ENCODE measurements at places on chromosomes 4 and X.

DNA sequence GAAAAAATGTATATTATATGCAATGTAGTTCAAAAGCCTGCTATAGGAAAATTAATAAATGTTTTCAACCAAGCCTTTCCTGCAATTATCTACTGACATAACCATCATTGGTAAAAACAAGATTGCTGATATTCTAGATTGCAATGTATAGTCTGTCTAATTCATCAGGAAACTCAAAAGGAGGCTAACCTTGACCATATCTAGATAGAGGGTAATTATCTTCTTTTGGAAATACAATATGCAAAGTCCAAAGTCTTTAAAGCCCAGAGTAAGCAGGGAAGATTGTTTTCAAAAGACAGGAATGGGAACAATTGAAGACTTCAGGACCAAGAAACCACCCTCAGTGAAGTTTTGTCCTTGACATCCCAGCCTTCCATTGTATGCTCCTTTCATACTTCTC lies 123.1 kb upstream of the GLRA2 start:
- no peak for DNase-seq

DNA sequence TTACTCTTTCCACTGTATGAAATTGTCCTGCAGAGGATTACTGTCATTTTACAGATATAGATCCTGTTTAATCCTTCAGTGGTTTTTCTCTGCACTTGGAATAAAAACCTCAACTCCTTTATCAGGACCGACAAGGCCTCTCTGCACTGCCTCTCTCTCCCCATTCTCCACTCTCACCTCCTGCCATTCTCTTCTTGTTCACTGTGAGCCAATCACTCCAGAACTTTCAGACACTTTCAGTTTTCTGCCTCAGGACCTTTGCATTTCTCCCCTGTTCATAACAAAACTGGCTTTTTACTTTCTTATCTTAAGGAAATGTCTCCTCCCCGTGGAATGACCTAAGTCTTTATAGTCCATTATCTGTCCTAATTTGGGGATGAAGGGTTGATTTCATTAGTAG lies 137.3 kb downstream of the ELOVL6 start:
- no peak for DNase-seq

DNA sequence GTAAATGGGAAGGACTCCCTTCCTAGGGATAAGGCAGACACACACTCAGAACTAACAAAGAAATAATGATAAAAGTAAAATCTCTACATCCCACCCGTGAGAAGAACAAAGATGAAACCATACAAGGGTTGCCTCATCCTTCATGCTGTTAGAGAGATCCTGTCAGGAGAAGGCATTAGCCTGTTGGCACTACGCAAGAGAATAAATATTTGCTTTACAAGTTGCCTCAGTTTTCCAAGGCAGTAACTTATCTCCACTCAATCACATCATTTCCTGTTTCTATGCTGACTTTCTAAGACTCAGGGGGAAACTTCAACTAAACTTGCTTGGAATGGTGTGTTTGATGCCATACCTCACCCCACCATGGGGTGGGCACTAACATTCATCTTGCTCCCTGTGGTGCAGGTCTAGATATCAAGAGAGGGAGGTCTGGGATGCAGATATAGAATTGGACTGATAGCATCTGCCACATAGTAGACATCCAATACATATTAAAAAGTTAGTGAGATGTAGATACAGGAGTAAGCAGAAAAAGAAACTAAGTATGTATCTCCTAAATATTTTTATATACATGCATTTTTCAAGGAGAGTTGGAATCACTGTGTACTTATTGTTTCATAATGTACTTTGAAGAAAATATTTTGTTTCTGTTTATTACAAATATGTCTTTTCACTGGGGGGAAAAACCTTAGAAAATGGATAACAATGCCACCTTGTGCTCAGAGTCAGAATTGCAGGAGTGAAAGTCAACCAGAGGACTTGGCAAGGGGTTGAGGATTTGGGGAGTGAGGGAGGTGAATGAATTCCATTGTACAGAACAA lies 57.2 kb upstream of the BEX4 start:
- no peak for DNase-seq

- DNase-seq = no peak
These were observed 899 bp upstream of the ZFP92 start for GRCh38 chrX:153410373-153410772.

DNA sequence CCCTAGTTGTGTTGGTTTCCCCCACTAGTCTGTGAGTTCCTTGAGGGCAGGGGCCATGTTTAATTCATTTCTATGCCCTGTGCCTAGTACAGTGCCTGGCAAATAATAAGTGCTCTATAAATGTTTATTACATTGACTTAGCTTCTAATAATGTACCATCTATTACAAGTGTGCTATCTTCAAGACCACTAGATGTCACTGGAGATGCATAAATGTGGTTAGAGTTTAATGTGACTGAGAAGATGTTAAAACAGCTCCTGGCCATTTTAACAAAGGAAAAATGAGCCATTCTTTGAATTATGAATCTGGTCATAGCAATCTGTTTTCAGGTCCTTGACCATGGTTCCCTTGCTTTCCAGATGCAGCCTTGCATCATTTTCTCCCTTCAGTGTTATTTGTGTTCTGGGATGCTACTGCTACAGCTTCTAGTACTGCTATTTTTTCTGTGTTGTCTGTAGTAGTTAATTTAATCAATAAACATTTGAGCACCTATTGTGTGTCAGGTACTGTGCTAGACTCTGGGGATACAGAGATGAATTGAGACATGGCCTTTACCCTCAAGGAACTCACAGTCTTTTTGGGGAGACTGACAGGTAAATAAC lies 43.2 kb downstream of the SLC9A6 start:
- DNase-seq = peak; percentile 18

GRCh38 chrX:153596981-153597750 lies 1.8 kb downstream of the CCNQ start:
- no peak for DNase-seq

DNA sequence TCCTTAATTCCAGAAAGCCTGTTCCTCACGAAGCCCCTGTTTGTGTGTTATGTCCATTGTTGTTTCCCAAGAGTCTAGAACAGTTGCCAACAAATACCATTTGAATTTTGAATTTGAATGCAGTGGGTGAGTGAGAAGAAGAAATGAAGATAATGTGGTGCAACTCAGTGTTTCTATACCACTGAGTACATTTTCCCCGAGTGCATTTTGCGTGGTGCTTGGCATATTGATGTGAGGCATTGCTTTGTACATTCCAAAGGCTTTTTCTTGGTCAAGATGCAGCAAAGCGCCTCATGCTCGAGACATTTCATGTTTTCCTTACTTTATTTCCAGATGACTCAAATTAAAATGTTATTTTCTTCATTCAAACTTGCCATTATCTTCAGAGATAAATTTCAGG lies 253.1 kb upstream of the RPS6KA3 start:
- no peak for DNase-seq

- no peak for DNase-seq
These were observed 171.9 kb downstream of the TRAM1L1 start for GRCh38 chr4:116913451-116913850.

DNA sequence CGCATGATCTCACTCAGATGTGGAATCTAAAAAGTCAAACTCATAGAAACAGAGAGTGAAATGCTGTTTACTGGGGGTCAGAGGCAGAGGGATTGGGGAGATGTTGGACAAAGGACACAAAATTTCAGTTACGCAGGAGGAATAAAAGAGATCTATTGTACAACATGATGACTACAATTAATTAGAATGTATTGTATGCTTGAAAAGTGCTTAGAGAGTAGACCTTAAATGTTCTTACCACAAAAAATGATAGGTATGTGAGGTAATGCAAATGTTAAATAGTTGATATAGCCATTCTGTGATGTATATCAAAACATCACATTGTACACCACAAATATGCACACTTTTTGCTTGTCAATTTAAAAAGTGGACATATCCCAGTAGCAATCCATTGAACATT lies 36.1 kb upstream of the PHKA2 start:
- DNase-seq = no peak

DNA sequence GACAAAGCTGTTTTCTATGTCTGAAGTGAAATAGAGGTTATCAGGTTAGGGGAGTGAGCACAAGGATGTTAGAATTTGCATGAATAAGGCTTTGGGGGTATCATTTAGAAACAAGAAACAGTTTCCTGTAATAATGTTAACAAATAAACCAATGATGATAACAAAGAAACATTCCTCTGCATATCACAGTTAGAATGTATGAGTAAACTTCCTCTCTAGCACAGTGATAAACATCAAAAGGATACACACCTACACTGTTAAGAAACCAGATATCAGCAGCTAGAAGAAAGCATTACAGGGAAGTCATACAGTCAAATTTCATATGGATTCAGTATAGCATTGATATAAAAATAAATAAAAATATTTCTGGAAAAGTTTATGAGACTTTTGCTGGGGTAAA lies 340.0 kb upstream of the MAGEB16 start:
- no peak for DNase-seq

Measured in RWPE1 (cell line).